Activated CD4-positive, alpha-beta T cell treated with anti-CD3 and anti-CD28 coated beads, Interleukin-2, amount 10 ng/mL, durations not matched to agents 7 days and 5 days (primary cell): ENCODE measurements at places on chromosomes 2 and 18. TPM values are rescaled to one million over a fixed set of nuclear protein-coding genes. Genes with fewer than 3 reads are reported as not detected.

DNA sequence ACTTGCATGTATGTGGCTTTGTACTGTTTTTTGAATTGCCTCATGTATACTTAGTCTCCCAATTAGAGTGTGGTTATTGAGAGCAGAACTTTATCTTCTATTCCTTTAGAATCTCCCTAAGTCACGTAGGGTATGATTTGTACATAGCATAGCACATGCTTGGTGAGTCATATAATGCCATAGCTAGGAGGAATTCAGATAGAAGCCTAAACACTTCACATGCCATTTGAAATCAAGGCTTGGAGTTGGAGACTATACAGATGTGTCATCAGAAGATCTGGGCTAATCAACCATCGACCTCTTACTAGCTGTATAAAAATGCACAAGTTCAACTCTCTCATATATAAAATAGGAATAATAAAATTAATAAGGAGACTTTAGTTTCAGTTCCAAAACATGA, 222.6 kb upstream of the ST6GAL2 start:
- H3K27me3 ChIP-seq: no peaks in the 10 kb centered on the region
- H3K4me1 ChIP-seq: no peaks in the 10 kb centered on the region
- H3K4me3 ChIP-seq: no peak overlapping the region
- H3K36me3 ChIP-seq: no peaks in the 10 kb centered on the region
- no peak for DNase-seq

DNA sequence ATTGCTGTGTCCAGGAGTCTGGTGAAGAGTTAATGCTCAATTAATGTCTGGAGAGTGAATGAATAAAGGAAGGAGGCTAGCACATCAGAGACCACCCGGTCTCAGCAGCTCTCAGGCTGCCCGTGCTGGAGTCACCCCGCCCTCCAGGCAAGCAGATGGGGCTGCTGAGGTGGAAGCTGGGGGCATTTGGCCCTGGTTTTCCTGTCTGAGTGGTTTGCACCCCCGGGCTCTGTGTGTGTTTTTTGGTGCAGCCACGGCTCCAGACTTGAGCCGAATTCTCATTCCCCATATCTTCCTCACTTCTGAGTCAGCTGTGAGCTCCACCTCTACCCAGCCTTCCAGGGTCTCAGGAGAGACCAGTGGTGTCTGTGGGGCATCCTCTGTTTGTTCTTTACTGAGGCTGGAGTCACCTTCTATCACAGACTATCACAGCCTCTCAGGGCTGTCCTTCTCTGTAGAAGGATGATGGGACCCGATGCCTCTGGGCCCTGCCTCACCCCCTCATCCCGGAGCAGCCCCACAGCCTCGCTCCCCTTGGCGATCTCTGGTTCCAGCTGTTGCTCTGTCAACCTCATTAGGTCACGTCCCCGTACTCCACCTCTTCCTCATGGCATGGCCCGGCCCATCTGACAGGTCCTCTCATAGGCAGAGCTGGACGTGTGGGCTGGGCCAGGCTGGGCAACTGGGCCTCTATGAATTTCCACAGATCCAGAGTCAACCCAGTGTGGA, 60.8 kb downstream of the HS1BP3 start:
- no peak overlapping the region for H3K4me3 ChIP-seq
- no peaks in the 10 kb centered on the region for H3K36me3 ChIP-seq
- no peak for DNase-seq
- no peak overlapping the region for H3K27ac ChIP-seq
- H3K27me3 ChIP-seq: no peaks in the 10 kb centered on the region

GRCh38 chr18:26965206-26965605, 99.7 kb upstream of the AQP4 start:
- no peak overlapping the region for H3K4me3 ChIP-seq
- no peak for DNase-seq
- no peaks in the 10 kb centered on the region for H3K4me1 ChIP-seq
- H3K27ac ChIP-seq: no peak overlapping the region
- no peaks in the 10 kb centered on the region for H3K27me3 ChIP-seq
- H3K36me3 ChIP-seq: no peaks in the 10 kb centered on the region

DNA sequence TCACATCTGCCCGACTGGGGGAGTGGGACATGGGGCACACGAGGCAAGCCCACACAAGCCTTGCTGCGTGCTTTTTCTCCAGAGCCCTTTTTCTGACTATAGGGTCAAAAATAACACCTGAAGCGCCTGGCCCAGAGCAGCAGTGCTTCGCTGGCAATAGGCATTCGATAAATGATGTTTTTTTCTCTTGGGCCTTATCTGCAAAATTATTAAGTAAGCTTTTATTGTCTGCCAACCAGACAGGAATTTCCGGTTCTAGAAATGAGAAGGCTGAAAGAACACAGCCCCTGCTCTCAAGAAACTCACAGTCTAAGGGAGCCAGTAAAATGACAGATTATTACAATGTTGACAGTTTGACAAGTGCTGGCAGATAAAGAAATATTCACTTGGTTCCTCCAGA, 2.7 kb upstream of the TMBIM1 start:
- DNase-seq: no peak
- peaks cover 4% of the 10 kb centered on the region for H3K36me3 ChIP-seq
- H3K27me3 ChIP-seq: no peaks in the 10 kb centered on the region
- peak overlapping the region; percentile 50 for H3K27ac ChIP-seq
- no peak overlapping the region for H3K4me3 ChIP-seq
- H3K4me1 ChIP-seq: peaks cover 40% of the 10 kb centered on the region

DNA sequence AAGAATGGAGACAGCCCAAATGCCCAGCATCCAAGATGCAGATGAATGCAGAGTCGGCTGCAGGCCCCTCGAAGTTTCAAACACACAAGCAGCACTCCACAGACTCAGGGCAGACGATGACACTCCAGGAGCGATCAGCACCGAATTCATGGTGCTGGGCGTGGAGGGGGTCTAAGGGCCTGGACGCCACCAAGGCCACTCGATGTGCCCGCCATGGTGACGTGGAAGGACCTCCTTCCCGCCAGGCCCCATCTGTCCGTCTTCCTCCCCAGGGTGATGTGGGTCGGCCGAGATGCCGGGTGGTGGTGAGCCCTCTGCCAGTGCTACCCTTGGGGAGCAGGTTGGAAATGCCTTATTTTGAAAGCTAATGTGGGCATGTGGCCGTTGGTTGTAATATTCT, 9.4 kb downstream of the KIF1A start:
- H3K4me1 ChIP-seq: peaks cover 2% of the 10 kb centered on the region
- peaks cover 2% of the 10 kb centered on the region for H3K36me3 ChIP-seq
- H3K4me3 ChIP-seq: no peak overlapping the region

- no peak overlapping the region for H3K4me3 ChIP-seq
- H3K4me1 ChIP-seq: no peaks in the 10 kb centered on the region
- H3K27ac ChIP-seq: no peak overlapping the region
- DNase-seq: no peak
- no peaks in the 10 kb centered on the region for H3K27me3 ChIP-seq
These were observed 119.9 kb upstream of the DCC start for GRCh38 chr18:52220062-52220591.

Gene RETSAT
- total RNA-seq: 24.9 TPM

DNA sequence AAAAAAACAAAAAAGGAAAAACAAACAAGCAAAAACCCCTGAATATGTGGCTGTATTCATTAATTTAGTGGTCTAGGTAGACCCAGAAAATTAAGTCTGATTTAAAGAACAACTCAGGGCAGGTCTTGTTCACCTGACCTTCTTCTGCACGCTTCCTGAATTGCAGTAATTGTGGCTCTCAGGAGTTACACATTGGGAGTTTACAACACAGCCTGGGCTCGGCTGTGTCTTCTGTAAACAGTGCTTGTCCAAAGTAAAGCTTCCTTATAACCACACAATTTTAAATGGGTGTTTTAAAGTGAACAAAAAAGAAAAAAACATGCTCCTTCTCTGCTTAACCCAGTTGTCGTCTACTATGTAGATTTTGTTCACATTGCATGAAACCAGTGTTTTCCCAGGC, 8.3 kb upstream of the MTIF2 start:
- H3K4me1 ChIP-seq: peaks cover 10% of the 10 kb centered on the region
- no peaks in the 10 kb centered on the region for H3K36me3 ChIP-seq
- H3K4me3 ChIP-seq: no peak overlapping the region
- DNase-seq: no peak

Gene CRACDL
- total RNA-seq: 0.19 TPM

DNA sequence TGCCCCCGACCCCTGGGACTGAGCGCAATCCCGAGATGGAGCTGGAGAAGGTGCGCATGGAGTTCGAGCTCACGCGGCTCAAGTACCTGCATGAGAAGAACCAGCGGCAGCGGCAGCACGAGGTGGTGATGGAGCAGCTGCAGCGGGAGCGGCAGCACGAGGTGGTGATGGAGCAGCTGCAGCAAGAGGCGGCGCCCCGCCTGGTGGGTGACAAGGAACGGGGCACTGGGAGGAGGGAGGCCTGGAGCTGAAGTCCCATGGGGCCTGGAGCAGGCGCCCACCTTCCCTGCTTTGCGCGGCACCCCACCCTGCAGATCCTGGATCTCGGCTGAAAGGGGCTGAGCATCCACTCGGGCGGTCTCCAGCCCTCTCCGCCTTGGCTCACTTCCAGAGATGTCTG, 1.2 kb downstream of the TMEM247 start:
- no peak overlapping the region for H3K4me3 ChIP-seq
- no peak overlapping the region for H3K27ac ChIP-seq
- DNase-seq: no peak
- H3K4me1 ChIP-seq: peaks cover 25% of the 10 kb centered on the region
- peaks cover 5% of the 10 kb centered on the region for H3K27me3 ChIP-seq
- H3K36me3 ChIP-seq: peaks cover 4% of the 10 kb centered on the region

GRCh38 chr18:63198098-63198760, 121.3 kb downstream of the BCL2 start:
- DNase-seq: no peak
- H3K27ac ChIP-seq: no peak overlapping the region
- no peaks in the 10 kb centered on the region for H3K27me3 ChIP-seq
- peaks cover 19% of the 10 kb centered on the region for H3K36me3 ChIP-seq
- H3K4me3 ChIP-seq: no peak overlapping the region

DNA sequence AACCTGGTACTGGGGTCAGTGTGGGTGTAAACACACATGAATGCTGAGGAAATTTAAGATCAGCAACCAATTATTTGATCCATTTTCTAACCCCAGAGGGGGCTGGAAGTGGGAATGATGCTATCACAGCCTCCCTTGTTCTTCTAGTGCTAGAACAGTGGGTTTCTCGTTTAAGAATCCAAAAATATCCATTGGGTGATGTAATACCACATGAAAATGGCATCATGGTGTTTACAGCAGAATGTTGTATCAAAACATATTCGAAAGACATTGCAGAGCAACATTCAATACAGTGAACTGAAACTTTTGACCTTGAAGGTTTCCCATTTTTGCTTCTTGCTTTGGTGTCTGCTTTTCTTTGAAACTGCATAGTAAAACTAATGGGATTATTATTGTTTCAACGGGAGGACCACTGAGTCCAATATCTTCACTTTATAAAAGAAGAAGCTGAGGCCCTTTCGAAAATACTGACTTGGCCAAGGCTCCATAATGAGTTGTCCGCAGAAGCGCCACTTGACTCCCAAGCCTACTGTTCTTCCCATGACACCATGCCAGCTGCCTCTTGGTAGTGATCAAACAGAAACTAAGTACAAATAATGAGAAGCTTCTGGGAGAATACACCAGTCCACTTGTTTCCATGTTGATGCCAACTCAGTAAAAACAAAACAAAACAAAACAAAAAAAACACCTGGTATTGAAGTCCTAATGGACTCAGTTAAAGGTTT, 106.1 kb downstream of the COLEC12 start:
- peaks cover 11% of the 10 kb centered on the region for H3K27me3 ChIP-seq
- peaks cover 3% of the 10 kb centered on the region for H3K4me1 ChIP-seq
- no peak for DNase-seq
- H3K27ac ChIP-seq: no peak overlapping the region

DNA sequence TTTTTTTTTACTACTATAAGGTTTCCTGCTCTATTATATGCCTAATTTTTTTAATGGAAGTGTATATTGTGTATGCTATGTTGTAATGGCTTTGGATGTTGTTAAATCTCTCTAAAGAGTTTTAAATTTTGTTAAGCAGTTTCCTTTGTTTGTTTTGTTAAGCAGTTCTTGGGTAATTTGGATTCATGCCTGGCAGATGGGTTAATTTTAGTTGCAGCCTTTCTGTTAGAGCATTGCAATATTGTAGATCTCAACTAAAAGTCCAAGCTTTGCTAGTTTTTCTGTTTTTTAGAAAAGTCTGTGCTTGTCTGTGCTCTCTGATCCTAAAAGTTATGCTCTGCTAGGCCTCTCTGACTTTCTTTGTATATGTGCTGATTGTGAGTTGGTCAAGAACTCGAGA, 1229.0 kb upstream of the NRXN1 start:
- no peaks in the 10 kb centered on the region for H3K36me3 ChIP-seq
- no peaks in the 10 kb centered on the region for H3K4me1 ChIP-seq
- DNase-seq: no peak
- H3K27me3 ChIP-seq: no peaks in the 10 kb centered on the region
- no peak overlapping the region for H3K27ac ChIP-seq

DNA sequence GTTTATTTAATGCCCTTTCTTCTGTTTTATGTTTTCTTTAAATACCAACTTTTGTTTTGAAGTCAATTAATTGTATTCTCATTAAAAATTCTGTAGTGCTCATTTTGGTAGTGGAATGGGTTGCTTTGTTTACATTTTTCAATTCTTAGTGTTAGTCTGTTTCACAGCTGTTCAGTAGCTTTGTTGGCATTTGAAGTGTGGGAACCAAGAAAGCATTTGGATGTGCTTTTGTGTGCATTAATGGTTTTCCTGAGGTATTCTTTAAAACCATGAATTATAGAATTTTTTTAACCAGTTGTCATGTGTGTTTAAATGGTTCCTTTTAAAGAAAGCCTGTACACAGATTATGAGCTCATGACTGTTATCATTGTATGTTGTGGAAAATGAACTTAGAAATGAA, 19.7 kb downstream of the MIB1 start:
- H3K27me3 ChIP-seq: no peaks in the 10 kb centered on the region
- DNase-seq: no peak
- no peak overlapping the region for H3K4me3 ChIP-seq
- no peak overlapping the region for H3K27ac ChIP-seq
- H3K4me1 ChIP-seq: peaks cover 11% of the 10 kb centered on the region

DNA sequence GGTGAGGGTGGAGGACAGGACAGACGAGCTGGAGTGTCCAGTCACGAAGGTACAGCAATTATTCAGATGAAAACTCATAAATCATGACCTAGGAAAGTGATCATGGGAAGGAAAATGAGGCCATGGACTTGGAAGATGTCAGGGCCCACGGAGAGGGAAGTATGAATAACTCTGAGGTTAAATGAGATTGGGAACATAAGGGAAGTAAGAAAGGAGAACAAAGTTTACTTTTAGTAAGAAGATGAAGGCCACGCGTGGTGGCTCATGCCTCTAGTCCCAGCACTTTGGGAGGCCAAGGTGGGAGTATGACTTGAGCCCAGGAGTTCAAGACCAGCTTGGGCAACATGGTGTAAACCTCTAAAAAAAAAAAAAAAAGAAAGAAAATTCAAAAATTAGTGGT, 56.2 kb downstream of the AQP4 start:
- no peaks in the 10 kb centered on the region for H3K36me3 ChIP-seq
- H3K4me1 ChIP-seq: no peaks in the 10 kb centered on the region
- H3K4me3 ChIP-seq: no peak overlapping the region
- DNase-seq: no peak
- H3K27ac ChIP-seq: no peak overlapping the region
- H3K27me3 ChIP-seq: no peaks in the 10 kb centered on the region

DNA sequence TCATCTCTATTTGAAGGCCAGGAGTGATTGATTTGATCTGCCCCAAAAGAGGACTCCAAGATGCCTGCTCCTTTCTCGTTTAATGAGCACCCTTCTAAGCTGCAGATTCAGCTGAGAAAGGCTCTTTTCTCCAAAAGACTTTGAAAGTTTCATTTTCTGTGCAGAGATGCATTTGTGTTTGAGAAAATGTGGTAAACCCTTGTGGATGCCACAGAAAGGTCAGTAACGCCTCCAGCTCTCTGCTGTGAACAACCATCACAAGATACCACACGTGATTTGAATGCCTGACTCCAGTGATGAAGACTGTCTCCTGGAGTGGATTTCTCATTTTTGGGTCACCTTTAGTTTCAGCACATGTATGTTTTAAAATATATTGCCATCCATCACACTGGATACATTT, 35.0 kb upstream of the CCDC85A start:
- no peaks in the 10 kb centered on the region for H3K36me3 ChIP-seq
- no peak for DNase-seq
- no peaks in the 10 kb centered on the region for H3K27me3 ChIP-seq
- H3K4me1 ChIP-seq: no peaks in the 10 kb centered on the region
